ENCODE measurements at places on chromosomes 2 and 18.

GRCh38 chr2:70094171-70094977 is 7.1 kb downstream of the PCBP1 start:
- DNase-seq = no peak

- DNase-seq = no peak
These were observed 312.5 kb downstream of the RND3 start for GRCh38 chr2:150174971-150175421.

DNA sequence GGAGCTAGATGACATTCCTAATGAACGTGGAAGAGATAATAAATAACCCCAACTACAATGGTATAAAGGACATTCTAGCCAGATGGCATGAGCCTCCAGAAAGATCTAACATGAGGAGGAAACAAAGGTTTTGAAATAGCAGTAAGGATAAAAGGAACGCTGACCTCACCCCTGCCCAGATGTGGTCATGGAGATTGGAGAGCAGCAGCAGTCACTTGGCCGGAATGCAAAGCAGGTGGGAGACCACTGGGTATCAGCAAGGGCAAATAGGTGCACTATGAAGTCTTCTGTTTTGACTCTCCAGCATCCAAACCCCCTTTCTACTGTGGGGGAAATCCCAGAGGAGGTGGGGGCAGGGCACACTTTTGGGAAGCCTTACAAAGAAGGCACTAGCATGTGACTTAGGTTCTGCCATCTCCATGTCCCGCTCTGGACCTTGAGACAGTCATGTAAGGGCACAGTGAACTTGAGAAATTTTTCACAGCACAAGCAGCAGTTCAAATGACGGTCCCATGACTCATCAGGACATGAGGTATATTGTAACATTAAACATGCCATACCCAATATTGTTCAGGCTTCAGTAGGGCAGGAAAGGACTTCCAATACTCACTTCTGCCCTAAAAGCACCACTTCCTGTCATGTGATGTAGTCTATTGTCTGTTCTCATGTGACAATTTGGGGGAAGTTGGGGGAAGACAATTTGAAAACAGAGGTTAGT is 55.2 kb downstream of the METTL4 start:
- peak; percentile 97 for DNase-seq

- no peak for DNase-seq
These were observed 55.2 kb downstream of the EMX1 start for GRCh38 chr2:72972352-72973136.

DNA sequence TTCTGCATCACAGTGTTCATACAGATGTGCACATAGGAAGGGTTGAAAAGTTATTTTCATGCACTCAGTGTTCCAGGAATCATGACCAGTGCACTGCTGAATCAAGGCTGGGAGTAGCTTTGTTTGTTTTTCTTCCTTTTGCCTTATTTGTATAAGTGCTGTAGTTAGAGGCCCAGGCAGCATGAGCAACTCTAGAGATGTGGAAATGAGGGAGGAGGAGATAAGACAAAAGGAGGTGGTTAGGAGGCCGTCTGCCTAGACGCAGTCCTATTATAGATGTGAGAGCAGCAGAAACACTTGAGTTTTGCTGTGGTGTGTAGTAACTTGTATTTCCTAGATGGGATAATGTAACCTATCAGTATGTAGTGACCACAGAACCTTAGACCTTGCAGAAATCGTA is 264.3 kb upstream of the RASGRP3 start:
- DNase-seq = no peak

DNA sequence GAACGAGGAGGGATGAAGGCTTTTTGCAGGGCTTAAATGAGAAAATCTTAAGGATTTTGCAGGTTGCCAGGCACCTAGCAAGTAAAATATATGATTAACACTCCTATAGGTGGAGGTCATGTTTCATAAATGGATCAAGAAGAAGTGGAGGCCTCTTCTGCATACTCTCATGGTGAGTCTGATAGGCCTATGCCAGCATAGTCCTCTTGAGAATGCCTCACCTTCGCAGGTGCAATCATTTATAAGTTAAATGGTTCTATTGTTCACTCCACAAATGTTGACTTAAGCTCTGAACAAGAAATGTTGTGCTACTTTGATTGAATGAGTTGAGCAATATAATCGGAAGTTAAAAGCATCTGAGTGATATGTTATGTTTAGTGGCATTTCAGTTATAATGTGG is 12.1 kb downstream of the LRRTM1 start:
- no peak for DNase-seq

GRCh38 chr2:48529676-48530032 is 300 bp upstream of the STON1 start:
- DNase-seq = no peak

Measured in kidney capillary endothelial cell (primary cell).